A549 treated with CORT108297 at 1 μM for 4 hours (cell line): ENCODE measurements at places on chromosomes 7 and 10. TPM values are rescaled to one million over a fixed set of nuclear protein-coding genes. Genes with fewer than 3 reads are reported as not detected.

The ANKRD61 gene
- total RNA-seq: 0.54 to 0.78 TPM (median 0.62 TPM) in 5 replicates

The FAM13C gene
- total RNA-seq: 0.06 to 0.23 TPM (median 0.09 TPM) in 5 replicates

The HMX2 gene
- 0.08 to 0.14 TPM (median 0.11 TPM) in 4 of 5 replicates, not detected in the other for total RNA-seq

The MRC1 gene
- total RNA-seq: 0.01 to 0.05 TPM (median 0.02 TPM) in 5 replicates

The AGAP5 gene
- 2.1 to 2.9 TPM (median 2.4 TPM) in 5 replicates for total RNA-seq

The LRMDA gene
- total RNA-seq: 4.1 to 5.7 TPM (median 4.8 TPM) in 5 replicates

The RBP3 gene
- not detected in 5 replicates for total RNA-seq

The OPN1SW gene
- total RNA-seq: not detected in 5 replicates

The FEZF1 gene
- not detected in 5 replicates for total RNA-seq

The NEUROG3 gene
- not detected in 5 replicates for total RNA-seq

The RUFY2 gene
- 6.8 to 9.5 TPM (median 8.6 TPM) in 5 replicates for total RNA-seq

The PNLIPRP2 gene
- total RNA-seq: 0.11 TPM in 1 of 5 replicates, not detected in the others

The EMX2 gene
- not detected in 5 replicates for total RNA-seq

The OR2A14 gene
- total RNA-seq: not detected in 5 replicates

The HGF gene
- 0.01 to 0.10 TPM in 2 of 5 replicates, not detected in the others for total RNA-seq

The ZNF789 gene
- total RNA-seq: 7.3 to 10.1 TPM (median 8.4 TPM) in 5 replicates

The SPDYE3 gene
- not detected in 5 replicates for total RNA-seq
